ENCODE measurements at places on chromosomes 6 and 20.

GRCh38 chr20:41213150-41213820, 75.9 kb downstream of the PLCG1 start:
- no peak for DNase-seq

DNA sequence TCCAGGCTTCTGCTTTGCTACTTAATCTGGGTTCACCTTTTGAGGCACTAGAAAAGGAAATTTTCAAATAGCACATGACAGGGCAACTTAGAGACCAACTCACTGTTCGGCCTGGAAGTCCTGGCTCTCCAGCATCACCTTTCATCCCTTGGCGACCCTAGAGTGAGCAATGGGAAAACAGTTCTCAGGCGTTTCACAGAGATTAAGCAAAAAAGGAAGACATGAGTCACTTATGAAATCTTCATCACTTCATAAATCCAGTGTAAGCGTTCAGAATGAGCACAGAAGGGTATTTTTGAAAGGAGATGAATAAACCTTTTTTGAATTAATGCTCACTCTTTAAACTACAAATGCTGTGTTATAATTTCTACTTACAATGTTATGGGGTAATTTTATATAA, 104.0 kb downstream of the COL12A1 start:
- DNase-seq: no peak

GRCh38 chr20:43238266-43238665, 48.6 kb upstream of the PTPRT start:
- DNase-seq: no peak

DNA sequence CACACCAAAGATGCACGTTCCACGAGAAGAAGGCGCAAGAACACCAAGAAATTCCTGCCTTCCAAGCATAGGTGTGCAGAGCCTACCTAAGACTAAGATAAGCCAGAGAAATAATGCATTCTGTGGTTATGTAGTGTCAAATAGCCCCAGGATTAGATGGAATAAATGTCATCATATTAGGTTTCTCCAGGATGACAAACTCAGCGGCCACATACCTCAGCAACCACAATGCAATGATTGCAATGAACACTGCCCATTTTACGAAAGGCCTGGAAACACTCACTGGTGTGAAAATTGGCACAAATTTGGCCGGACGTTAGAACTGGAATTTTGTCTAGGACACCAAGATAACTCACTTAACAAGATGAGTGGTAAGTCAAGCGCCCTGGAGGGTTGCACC, 129.7 kb downstream of the SLC22A3 start:
- DNase-seq: no peak

- DNase-seq: no peak
These were observed 105.3 kb upstream of the NAA20 start for GRCh38 chr20:19911810-19912382.

- no peak for DNase-seq
These were observed 95.1 kb upstream of the RNF217 start for GRCh38 chr6:124867121-124867520.

- peak; percentile 66 for DNase-seq
These were observed 190.9 kb downstream of the MAFB start for GRCh38 chr20:40497899-40498691.

DNA sequence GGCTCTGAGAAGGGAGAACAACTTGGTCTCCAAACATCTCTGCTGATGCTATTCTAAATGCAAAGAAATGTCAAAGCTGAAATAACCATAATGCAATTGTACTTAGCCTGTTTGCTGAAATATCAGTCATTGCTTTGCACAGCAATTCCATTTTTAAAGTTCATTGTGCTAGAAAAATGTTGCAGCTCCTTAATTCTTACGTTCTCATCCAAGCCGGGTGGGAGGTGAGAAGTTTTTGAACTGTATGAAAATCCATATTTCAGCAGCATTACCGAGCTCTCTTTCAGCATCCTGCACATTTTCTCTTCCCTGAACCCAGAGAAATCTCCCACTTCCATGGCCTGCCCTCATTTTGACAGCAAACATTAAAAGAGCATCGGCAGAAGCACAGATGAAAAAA, 630.0 kb downstream of the PTPRT start:
- DNase-seq: no peak

GRCh38 chr6:34630040-34630439, 66.5 kb downstream of the ILRUN start:
- DNase-seq: no peak

DNA sequence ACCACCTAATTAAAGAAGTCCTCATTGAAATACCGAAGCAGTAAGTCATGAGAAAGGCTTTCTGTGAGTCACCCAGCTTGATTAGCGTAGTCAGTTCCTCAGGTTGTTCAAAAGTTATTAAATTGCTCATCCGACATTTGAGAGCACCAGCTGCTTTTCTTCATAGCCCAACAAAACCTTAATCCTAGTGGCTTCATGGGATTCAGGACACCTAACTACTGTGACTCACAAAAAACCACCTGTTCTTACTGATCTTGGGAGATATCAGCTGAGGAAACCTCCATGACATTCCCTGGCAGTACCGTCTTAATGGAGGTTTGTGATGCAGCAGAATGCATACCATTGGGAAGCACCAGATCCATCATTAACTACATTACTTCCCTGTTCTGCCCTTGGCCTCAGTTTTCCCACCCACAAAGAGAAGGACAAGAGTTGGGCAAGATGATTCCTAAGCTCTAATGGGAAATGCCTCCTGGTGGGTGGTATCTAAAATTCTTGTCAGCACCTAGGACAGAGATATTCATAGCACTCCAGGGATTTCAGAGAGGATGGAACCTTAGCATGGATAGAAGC, 103.8 kb downstream of the KHDC1L start:
- DNase-seq: no peak

DNA sequence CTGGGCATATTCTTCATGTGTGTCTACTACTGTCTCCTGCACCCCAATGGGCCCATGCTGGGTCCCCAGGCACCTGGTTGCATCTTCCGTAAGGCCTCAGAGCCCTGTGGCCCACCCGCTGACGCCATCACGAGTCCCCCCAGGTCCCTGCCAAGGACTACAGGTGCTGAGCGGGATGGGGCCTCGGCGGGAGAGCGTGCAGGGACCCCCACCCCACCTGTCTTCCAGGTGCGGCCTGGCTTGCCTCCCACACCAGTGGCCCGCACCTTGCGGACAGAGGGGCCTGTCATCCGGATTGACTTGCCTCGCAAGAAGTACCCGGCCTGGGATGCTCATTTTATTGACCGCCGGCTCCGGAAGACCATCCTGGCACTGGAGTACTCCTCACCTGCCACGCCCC, 13.2 kb upstream of the CCM2L start:
- DNase-seq: no peak

DNA sequence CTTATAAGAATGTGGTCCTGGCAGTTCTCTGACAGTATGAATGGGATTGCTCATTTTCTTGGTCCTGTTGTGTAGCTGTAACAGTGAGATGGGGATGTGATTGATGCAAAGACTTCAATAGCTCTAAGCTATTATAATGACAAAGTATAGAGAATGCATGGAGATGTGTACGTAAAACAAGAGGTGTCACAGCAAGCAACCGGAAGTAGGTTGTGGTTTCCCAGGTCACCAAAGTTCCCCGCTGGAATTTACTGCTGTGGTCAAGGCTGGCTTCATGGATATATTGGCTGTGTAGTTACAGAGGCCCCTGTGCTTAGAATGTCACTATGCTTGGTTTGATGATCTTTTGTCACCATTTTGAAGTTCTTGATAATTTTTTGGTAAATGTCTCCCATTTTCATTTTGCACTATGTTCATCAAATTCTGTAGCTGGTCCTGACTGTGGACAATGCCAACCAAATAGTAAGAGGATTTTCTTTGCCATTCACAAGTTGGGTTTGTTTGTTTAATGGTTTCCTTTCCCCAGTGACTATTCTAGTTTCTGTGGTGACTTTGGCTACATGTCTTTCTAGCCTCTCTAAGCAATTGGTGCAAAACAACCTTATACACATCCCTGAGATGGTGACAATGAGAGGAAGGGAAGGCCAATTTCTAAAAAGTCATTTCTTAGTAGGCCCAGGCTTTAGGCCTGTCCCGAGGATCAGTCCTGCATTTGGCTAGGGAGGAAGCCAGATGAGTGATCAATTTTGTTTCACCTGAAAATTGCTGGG, 10.5 kb downstream of the DNAH8 start:
- no peak for DNase-seq

- no peak for DNase-seq
These were observed 536 bp upstream of the MTFR2 start for GRCh38 chr6:136250686-136251008.

DNA sequence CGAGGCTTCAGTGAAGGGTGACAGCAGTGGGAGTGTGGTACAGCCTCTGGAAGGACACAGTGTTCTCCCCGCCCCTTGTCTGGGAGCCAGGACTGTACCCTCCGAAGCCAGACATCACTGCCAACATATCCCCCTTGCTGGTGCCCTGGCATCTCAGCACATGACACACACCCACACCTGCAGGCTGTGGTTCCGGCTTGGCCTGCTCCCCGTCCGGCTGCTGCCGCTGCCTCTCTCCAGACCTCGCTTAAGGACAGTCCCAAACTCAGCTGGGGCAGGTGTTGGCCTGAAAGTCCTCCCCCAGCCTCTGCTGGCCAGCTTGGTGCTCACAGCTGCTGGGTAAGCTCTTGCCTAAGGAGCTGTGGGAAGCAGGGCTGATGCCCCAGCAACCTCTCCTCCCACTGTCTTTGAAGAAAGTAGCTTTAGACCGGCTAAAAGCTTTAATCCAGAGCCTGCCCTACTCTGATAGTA, 7.0 kb downstream of the EMILIN3 start:
- no peak for DNase-seq

GRCh38 chr20:43320536-43320935, 130.8 kb upstream of the PTPRT start:
- DNase-seq: no peak

- DNase-seq: no peak
These were observed 171.9 kb upstream of the SPACA1 start for GRCh38 chr6:87875781-87876180.

- no peak for DNase-seq
These were observed 159.5 kb downstream of the VEGFA start for GRCh38 chr6:43929511-43929910.
